Choroid plexus epithelial cell (primary cell): ENCODE measurements at places on chromosomes 4 and X.
A peak's percentile ranks its signal among the peaks of the same experiment; 100 is the strongest.

- no peak for DNase-seq
These were observed 252.1 kb upstream of the KLHL4 start for GRCh38 chrX:87265518-87265917.

DNA sequence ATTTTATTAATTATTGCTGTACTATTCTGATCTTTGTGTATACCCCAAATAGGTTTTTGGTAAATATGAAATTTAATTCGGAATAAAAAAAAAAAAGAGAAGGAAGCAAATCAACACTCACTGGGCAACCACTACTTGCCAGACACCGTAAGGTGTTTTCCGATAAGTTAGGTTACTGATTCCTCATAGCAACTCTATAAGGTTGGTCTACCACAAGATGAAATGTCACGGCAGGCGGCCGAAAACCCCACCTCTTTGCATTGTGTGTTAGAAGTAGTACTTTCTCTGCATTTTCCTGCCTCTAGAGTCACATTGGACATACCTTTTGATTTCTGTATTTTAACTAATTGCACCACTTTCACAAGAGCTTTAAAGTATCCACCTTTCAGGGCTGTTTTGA is 44.5 kb upstream of the RASGEF1B start:
- DNase-seq: no peak

DNA sequence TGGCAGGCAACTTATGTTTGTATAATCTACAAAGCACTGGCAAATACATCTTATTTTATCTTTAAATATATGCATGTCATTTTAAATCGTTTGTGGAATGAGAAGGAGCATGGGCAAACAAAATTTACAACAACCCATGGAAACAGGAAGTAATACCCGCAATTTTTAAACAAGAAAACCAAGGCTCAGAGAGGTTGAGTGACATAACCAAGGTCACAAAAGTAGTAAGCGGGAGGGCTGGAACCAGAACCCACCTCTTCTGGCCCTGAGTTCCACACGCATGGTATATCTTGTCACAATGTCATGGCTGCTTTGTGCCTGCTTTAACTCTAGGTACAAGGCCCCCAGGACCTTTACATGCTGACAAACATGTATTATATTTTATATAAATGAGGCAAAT is 52.9 kb downstream of the SLC7A11 start:
- no peak for DNase-seq

DNA sequence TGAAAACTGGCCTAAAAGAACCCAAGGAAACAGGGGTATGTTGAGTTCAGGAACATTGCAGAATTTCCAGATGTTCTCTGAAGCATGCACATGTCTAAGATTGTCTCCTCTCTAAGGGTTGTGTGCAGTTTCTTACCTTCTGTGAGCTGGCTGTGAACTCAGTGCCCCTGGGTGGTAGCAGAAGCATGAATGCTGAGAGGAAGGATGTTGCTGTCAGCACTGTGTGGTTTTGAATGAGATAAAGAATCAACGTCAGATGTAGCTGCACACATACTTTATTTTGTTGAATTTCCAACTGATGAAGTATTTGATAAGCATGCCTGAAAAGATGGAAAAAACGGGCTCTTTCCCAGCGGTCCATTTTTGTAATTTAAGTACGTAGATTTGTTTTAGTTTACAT is 23.8 kb upstream of the CD38 start:
- peak; percentile 94 for DNase-seq

GRCh38 chr4:69099910-69100309 is 3.6 kb downstream of the UGT2B7 start:
- no peak for DNase-seq

- no peak for DNase-seq
These were observed 1.2 kb downstream of the WWC2 start for GRCh38 chr4:183100298-183100599.

GRCh38 chrX:116756958-116757357 is 294.2 kb upstream of the CT83 start:
- DNase-seq: no peak

DNA sequence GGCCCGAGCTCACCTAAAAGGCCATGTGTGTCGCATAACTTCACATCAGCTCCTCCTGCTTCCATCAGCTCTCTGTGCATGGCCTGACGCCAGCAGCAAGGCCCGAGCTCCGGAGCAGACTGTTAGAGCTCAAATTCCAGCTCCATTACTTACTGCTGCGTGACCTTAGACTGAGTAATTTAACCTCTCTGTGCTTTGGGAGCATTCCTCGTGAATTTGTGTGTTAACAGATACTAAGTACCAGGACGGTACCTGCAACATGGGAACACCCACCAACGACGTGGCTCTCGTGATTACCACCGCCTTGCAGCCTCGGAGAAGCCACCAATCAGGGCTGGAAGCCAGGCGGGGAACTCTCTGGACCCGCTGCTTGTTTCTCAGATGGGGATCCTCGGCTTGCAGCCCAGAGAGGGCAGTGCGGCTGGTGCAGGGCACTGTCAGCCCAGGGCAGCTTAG is 12.9 kb downstream of the LETM1 start:
- peak; percentile 96 for DNase-seq

DNA sequence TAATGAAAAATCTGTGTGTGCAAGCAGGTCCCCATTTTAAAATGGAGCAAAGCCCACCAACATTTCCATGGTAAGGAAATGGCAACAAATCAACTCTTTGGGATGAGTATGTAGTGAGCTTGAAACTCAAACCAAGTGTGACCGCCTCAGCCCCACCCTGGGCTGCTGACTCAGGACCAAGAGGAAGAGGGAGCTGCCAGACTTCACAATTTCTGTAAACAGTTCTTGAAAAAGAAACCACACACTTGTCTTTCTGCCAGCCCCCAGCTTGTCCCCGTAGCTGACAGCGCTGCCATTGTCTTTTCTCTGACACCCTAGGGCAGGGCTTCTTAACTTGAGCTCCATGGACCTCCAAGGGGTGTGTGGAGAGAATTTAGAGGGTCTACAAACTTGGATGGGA is 10.3 kb downstream of the RTL5 start:
- DNase-seq: peak; percentile 71

GRCh38 chr4:167775375-167775774 is 317.0 kb upstream of the ANXA10 start:
- DNase-seq: no peak

- DNase-seq: peak; percentile 63
These were observed 260.5 kb downstream of the TMA16 start for GRCh38 chr4:163755013-163755412.

DNA sequence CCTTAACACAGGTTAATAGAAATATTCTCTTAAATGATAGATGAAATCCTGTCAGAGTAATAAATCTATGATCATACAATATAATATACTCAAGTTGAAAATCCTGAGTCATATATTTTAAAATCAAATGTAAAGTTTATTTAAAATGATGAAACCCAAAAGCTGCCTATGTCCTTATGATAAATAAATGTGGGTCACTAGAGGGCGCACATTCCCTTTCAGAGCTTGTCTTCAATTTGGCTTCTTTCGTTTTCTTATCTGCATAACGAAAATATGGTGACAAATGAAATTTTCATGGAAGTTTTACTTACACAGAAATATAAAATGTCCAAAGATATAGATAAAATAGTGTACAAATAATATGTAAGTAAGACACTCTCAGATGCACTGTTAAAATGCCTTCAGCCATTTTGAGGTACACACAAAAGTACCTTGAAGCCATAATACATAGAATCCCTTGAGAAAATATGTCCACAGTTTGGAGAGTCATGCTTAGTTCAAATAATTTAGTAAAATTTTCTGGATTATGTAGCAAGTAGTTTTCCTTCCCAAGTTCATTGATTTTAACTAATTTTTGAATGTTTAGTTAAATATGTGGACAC is 680.4 kb downstream of the DMD start:
- DNase-seq: peak; percentile 66

DNA sequence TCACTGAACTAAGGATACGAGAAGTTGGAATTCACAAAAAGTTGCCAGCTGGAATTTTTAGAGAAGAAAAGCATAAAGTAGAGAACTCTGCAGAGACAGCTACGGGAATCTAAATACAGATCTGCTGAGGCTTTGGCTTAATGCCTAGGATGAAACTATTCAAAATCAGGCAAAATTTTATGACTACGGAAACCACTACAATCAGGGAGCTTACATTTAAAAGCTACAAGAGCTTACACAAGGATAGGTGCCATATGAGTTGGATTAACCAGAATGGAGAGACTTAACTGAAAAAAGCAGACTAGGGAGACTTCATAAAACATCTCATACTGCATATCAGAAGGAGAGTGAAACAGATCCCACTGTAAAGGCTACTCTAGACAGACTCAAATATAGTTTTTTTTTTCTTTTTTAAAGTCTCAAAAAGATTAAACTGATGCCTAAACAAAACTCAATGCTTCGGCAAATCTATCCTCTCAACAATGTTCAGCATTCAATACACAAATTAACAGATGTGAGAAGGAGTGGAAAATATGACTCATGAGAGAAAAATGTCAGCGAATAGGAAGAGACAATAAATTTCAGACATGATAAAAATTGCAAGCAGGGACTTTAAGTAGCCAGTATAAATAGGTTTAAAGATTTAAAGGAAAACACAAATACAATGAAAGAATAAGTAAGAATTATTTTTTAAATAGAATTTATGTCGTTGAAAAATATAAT is 586.1 kb downstream of the FSTL5 start:
- peak; percentile 92 for DNase-seq

DNA sequence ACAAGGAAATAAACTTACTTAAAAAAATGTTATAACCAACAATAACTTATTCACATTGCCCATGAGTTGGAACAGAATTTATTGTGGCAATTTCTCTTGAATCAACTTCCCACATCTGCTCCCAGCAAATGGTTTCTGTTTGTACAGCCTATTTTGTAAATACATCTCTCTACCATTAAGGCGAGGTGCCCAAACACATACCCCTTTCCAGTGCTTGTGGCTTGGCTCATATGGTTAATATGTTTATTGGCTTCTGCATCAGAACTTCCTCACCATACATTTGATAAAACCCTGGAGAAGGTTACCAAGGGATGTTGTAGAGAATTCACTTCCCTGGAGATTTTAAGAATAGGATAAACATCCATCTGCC is 207.1 kb downstream of the SOWAHB start:
- no peak for DNase-seq

- DNase-seq: no peak
These were observed 6.3 kb upstream of the HPRT1 start for GRCh38 chrX:134453631-134454030.
